NCI-H446 (cell line): ENCODE measurements at places on chromosomes 5 and 9.

GRCh38 chr9:120925535-120926396, 830 bp downstream of the TRAF1 start:
- no peak for DNase-seq

DNA sequence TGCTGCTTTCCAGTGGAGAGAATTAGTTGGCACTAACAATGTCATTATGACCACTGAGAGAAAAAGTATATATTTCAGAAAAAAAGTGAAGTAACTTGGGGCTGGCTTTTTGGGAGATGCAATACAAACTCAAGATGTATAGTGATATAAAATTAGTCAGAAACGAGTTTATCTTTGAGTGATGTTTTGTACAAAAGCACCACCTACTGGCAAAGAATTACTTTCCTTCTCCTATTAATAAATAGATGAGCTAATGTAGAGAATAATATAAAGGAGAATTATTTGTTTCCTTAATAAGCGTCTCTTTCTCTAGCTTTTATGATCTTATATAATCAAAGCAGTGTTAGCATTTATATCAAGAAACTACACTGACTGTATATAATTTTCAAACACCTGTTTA, 158.8 kb downstream of the MEF2C start:
- DNase-seq = peak; percentile 38

DNA sequence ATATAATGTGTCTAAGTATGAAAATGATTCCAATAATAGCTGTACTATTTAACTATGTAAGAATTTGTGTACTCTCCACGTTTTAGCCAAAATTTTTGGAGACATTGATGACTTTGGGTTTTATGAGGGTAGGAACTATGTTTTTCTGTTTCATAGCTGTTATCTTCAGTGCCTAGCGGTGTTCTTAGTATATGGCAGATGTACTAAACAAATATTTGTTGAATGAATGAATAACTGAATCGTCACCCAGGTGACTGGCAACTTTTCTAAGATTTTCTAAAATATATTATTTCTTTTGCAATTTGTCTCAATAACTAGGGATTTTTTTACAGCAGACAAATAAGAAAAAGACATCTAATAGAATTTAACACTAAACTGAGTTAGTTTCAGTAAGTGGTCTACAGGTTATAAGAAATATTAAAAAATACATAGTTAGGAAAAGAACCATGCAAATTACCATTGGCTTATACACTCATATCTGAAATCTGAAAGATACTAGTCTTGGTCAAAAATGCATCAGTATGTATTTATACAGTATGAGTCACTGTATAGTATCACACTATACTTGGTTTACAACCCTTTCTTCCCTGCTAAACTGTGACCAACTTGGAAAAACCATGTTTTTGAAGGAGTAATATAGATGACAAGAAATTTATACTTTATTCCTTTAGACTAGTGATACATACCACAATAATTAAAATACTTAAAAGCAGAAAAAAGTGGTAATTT, 10.5 kb upstream of the ERCC6L2 start:
- no peak for DNase-seq

- no peak for DNase-seq
Measured at GRCh38 chr9:114409103-114409780, 21.5 kb upstream of the AKNA start.

- no peak for DNase-seq
Measured at GRCh38 chr9:79637177-79637925, 65.6 kb downstream of the TLE4 start.
